Naive B cell (primary cell): ENCODE measurements at places on chromosomes 1 and 21. TPM values are rescaled to one million over a fixed set of nuclear protein-coding genes. Genes with fewer than 3 reads are reported as not detected.

- H3K27me3 ChIP-seq = no peaks in the 10 kb centered on the region
- H3K27ac ChIP-seq = no peak overlapping the region
- H3K4me1 ChIP-seq = peaks cover 27% of the 10 kb centered on the region
- H3K4me3 ChIP-seq = no peak overlapping the region
- DNase-seq = no peak
- peaks cover 8% of the 10 kb centered on the region for H3K36me3 ChIP-seq
Measured at GRCh38 chr1:221100611-221101010, 221.4 kb downstream of the HLX start.

- no peaks in the 10 kb centered on the region for H3K36me3 ChIP-seq
- peaks cover 38% of the 10 kb centered on the region for H3K27me3 ChIP-seq
- H3K4me3 ChIP-seq = no peak overlapping the region
- H3K27ac ChIP-seq = no peak overlapping the region
Measured at GRCh38 chr21:38503583-38503982, 5.3 kb upstream of the ERG start.

- no peaks in the 10 kb centered on the region for H3K36me3 ChIP-seq
- no peak for DNase-seq
- no peaks in the 10 kb centered on the region for H3K4me1 ChIP-seq
- H3K27ac ChIP-seq = no peak overlapping the region
Measured at GRCh38 chr1:105830571-105831146, 1225.8 kb upstream of the PRMT6 start.

Gene SMYD2
- 34.2 TPM for polyA plus RNA-seq

DNA sequence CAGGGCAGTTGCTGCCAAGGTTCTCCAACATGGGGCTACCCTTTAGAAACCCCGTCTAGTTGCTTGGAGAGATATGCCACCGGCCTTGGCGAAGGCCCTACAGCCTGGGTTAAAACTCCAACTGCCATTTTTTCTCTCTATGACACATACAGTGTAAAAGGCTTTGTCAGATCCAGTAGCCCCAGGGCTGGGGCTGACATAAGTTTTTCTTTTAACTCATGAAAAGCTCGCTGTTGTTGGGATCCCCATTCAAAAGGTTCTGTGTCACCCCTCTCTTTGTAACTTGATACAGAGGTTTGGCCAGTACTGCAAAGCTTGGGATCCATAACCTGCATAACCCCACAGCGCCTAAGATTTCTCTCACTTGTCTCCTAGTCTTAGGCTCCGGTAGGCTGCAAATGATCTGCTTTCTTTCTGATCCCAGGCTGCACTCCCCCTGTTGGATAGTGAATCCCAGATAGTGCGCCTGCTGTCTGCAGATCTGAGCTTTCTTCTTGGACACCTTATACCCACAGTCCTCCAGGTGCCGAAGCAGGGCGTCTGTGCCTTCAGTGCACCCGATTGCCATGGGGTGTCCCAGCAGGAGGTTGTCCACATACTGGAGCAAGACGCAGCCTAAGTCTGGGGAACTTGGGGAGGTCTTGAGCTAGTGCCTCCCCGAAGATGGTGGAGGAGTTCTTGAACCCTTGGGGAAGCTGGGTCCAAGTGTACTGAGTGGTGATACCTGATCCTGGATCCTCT lies 406.2 kb downstream of the TGFB2 start:
- no peaks in the 10 kb centered on the region for H3K4me1 ChIP-seq
- no peaks in the 10 kb centered on the region for H3K27me3 ChIP-seq
- no peaks in the 10 kb centered on the region for H3K36me3 ChIP-seq
- no peak overlapping the region for H3K4me3 ChIP-seq

Gene NBPF6
- polyA plus RNA-seq = not detected

DNA sequence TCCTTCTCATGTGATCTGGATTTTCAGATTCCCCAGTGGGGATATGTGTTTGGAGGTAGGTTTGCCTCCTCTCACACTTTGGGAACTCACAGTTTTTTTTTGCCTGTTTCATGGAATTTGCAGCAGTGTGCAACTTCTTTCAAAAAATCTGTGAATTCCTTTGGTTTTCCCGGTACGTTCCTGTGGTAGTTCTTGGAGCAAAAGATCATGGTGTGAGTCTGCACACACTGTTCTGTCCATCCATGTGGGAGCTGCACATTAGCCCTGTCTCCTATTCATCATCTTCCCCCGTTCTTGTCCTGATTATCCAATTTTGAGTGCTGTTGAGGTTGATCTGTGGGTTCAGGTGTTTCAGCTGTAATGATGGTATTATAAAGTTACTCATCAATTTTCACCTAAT lies 30.3 kb upstream of the TACSTD2 start:
- peaks cover 51% of the 10 kb centered on the region for H3K27me3 ChIP-seq
- no peak overlapping the region for H3K4me3 ChIP-seq
- peaks cover 8% of the 10 kb centered on the region for H3K36me3 ChIP-seq
- no peaks in the 10 kb centered on the region for H3K4me1 ChIP-seq

GRCh38 chr21:27017246-27017645 lies 50.4 kb upstream of the ADAMTS5 start:
- no peaks in the 10 kb centered on the region for H3K27me3 ChIP-seq
- no peaks in the 10 kb centered on the region for H3K4me1 ChIP-seq
- no peak overlapping the region for H3K4me3 ChIP-seq
- H3K36me3 ChIP-seq = no peaks in the 10 kb centered on the region
- no peak for DNase-seq

- no peaks in the 10 kb centered on the region for H3K27me3 ChIP-seq
- H3K36me3 ChIP-seq = no peaks in the 10 kb centered on the region
- H3K4me1 ChIP-seq = peaks cover 10% of the 10 kb centered on the region
- no peak for DNase-seq
Measured at GRCh38 chr1:31822766-31823165, 6.9 kb upstream of the SPOCD1 start.

DNA sequence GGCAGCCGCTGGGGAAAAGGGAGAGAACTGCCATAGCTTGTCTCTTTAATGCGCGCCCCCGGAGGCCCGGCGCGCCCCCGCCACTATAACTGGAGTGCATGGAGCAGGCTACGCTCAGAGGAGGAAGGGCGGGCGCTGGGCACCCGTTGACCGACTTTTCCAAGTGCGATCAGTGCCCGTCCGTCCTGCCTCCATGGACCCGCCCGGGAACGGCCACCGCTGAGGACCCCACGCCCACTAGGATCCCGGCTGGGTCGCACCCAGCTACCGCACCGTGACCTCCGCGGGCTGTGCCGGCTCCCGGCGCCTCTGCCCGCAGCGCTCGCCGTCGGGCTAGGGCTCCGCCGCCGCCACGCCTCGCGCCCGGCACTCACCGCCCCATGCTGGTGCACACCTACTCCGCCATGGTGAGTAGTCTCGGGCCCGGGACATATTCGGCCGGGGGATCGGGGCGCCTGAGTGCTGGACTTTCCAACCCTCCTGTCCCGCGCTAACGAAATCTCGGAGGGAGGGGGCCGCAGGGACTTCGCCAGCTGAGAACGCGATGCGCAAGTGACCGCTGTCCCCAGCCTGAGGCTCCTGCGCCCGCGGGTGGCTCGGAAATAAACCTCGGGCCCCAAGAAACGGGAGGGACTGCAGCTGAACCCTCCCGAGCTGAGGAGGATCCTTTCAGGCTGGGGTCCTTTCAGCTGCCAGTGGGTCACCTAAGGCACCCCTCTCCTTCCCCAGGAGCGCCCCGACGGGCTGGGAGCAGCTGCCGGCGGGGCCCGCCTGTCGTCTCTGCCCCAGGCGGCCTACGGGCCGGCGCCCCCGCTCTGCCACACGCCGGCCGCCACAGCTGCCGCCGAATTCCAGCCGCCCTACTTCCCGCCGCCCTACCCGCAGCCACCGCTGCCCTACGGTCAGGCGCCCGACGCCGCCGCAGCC lies at the start of gene TFAP2E:
Gene TFAP2E (plus strand): TSS at position 117 of the 927 bp plus-strand sequence. CDS start 264 bp downstream, at position 381.
- no peaks in the 10 kb centered on the region for H3K36me3 ChIP-seq
- H3K27me3 ChIP-seq = peaks cover 16% of the 10 kb centered on the region
- H3K4me1 ChIP-seq = peaks cover 34% of the 10 kb centered on the region
- H3K27ac ChIP-seq = no peak within 1 kb of the TSS
- no peak within 1 kb of the TSS for H3K4me3 ChIP-seq

DNA sequence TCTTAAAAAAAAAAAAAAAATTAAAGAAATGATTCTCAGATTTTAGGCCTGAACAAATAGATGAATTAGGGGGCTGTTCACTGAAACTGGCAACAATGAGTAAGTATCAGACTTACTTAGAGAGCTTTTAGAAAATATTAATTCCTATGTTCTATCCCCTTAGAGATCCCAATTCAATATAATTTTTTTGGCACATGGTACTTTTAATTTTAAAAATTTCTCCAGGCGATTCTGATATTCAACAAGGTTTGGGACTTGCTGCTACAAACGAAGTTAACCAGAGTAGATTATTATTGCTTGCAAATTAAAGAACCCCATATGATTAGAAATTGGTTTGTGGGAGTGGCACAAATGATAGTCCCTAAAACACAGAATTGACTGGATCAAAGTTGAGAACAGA lies 11.4 kb downstream of the SCMH1 start:
- no peak overlapping the region for H3K27ac ChIP-seq
- DNase-seq = no peak
- H3K4me1 ChIP-seq = peaks cover 5% of the 10 kb centered on the region
- no peak overlapping the region for H3K4me3 ChIP-seq

GRCh38 chr1:219465212-219466093 lies 147.5 kb downstream of the ZC3H11B start:
- H3K27ac ChIP-seq = no peak overlapping the region
- peaks cover 6% of the 10 kb centered on the region for H3K4me1 ChIP-seq
- no peak for DNase-seq
- H3K27me3 ChIP-seq = no peaks in the 10 kb centered on the region

Gene DNAJC11
- polyA plus RNA-seq = 21.7 TPM

DNA sequence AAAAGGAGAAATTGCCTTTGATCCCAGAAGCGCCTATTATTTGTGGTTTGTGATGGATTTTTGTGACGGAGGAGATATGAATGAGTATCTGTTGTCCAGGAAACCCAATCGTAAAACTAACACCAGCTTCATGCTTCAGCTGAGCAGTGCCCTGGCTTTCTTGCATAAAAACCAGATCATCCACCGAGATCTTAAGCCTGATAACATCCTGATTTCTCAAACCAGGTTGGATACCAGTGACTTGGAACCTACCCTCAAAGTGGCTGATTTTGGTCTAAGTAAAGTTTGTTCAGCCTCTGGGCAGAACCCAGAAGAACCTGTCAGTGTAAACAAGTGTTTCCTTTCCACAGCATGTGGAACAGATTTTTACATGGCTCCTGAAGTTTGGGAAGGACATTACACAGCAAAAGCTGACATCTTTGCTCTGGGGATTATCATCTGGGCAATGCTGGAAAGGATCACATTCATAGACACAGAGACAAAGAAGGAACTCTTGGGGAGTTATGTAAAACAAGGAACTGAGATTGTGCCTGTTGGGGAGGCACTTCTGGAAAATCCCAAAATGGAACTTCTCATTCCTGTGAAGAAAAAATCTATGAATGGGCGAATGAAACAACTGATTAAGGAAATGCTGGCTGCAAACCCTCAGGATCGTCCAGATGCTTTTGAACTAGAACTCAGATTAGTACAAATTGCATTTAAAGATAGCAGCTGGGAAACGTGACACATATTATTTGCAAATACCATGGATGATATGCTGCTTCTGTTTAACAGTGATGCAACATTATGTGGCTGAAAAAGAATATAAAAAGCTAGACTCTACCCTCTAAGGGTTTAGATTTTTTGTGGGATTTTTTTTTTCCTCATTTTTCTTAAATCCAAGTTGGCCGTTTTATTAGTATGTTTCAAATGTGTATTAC lies 10.5 kb downstream of the PDIK1L start:
- no peak for DNase-seq
- H3K4me3 ChIP-seq = no peak overlapping the region
- no peaks in the 10 kb centered on the region for H3K27me3 ChIP-seq
- H3K4me1 ChIP-seq = peaks cover 16% of the 10 kb centered on the region
- H3K36me3 ChIP-seq = no peaks in the 10 kb centered on the region

- H3K36me3 ChIP-seq = no peaks in the 10 kb centered on the region
- H3K27me3 ChIP-seq = peaks cover 5% of the 10 kb centered on the region
- DNase-seq = no peak
Measured at GRCh38 chr1:19559641-19560040, 74.3 kb upstream of the CAPZB start.

DNA sequence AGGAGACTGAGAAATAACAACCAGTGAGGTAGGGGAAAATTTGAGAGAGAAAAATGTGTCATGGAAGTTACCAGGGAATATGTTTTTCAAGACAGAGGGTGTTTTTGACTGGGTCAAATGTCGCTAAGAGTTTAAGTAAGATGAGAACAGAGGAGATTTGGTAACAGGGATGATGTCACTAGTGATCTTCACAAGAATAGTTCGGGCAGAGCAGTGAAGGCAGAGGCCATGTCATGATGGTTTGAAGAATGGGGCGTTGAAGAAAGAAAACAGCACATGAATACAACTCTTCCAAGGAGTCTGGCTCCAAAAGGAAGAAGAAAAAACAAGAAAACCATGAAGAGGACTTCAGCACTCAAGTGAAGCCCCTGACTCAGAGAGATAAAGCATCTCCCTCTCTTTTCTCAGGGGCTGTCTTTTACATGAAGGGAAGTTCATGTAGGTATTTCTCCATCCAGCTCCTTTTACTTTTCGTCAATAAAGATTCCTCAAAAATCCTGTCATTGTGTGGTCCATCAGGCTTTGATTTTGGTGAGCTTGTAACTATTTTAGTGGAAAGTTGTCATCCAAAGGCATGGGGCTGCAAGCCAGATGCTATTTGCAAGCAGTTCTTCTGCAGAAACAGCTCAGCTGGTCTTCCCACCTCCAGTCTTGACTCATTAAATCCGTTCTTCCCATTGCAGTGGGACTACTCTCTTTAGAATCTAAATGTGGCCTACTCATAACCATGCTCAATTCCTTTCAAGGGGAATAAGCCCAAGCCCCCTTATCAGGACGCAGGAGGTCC lies 397.3 kb downstream of the LMX1A start:
- peaks cover 3% of the 10 kb centered on the region for H3K27me3 ChIP-seq
- DNase-seq = no peak
- no peak overlapping the region for H3K27ac ChIP-seq
- H3K4me1 ChIP-seq = no peaks in the 10 kb centered on the region

Gene BCL2L15
- not detected for polyA plus RNA-seq

Gene PLA2G2F
- not detected for polyA plus RNA-seq

Gene FCRL5
- 138 TPM for polyA plus RNA-seq

- no peaks in the 10 kb centered on the region for H3K27me3 ChIP-seq
- H3K36me3 ChIP-seq = no peaks in the 10 kb centered on the region
- H3K4me3 ChIP-seq = no peak overlapping the region
- no peak overlapping the region for H3K27ac ChIP-seq
- no peak for DNase-seq
- H3K4me1 ChIP-seq = no peaks in the 10 kb centered on the region
Measured at GRCh38 chr1:164633997-164634396, 75.0 kb downstream of the PBX1 start.
